ENCODE measurements at places on chromosomes 7 and 10. TPM values are rescaled to one million over a fixed set of nuclear protein-coding genes. Genes with fewer than 3 reads are reported as not detected.

DNA sequence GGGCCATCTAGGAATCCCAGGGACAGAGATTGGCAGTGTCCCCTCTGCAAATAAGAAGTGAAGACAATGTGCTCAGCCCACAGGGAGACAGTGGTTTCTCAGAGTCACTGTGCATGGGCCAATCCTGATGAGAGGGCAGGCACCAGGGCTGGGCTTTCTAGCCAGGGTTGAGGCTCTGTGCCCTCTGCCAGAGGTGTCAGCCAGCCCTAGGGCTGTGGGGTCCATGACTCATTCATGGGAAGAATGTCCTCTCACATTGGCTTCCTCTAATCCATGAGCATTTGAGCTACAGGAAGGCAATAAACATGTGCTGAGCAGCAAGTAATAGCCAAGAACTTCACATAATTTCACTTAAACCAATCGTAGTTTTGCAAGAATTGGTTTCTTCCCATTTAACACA lies 482.0 kb upstream of the MGMT start:
- DNase-seq = no peak

DNA sequence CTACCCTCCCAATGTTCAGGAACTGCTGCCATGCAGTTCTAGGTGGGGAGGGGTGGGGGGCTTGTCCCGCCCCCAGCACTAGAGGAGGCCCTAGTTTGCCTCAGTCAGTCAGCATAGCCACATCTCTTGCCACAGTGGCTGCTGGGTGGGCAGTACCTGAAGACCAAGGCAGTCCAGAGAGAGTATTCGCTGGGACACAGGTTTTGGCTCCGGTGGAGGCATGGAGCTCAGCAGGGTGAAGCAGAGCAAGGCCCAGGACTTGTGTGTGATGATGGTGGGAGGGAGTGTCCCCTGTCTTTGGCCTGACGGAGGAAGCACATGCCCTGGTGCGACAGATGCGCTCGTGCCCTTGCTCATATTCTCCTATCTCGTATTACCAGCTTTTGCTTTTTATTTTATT lies 24.7 kb upstream of the ZCCHC24 start:
- no peak for DNase-seq

DNA sequence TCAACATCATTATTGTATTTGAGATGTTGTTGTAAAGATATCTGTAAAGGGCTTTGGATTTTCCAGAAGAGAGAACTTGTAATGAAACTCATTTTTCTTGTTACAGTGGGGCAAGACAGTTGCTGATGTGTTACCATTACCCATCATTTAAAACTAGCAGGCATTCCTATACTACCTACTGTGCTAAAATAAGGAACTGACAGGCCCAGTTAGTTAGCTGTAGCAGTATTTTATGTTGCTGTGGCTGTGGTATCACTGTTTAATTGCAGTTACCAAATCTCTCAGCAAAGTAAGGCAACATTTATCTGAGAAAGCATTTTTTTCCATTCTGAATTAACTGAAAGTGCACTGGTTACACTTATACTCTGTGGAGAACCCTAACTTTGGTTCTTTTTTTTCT lies 9.9 kb downstream of the ST7 start:
- DNase-seq = no peak

C1QL3 gene
- not detected for total RNA-seq

ITIH5 gene
- 13.1 TPM for total RNA-seq

LRRC18 gene
- total RNA-seq = not detected
